PC-9 (cell line): ENCODE measurements at places on chromosomes 4 and X.

- H3K27me3 ChIP-seq, result no peaks in the 10 kb centered on the region
- H3K4me1 ChIP-seq, result no peaks in the 10 kb centered on the region
- no peak for DNase-seq
- no peak overlapping the region for H3K4me3 ChIP-seq
Measured at GRCh38 chr4:140808256-140808655, 52.1 kb upstream of the TBC1D9 start.

DNA sequence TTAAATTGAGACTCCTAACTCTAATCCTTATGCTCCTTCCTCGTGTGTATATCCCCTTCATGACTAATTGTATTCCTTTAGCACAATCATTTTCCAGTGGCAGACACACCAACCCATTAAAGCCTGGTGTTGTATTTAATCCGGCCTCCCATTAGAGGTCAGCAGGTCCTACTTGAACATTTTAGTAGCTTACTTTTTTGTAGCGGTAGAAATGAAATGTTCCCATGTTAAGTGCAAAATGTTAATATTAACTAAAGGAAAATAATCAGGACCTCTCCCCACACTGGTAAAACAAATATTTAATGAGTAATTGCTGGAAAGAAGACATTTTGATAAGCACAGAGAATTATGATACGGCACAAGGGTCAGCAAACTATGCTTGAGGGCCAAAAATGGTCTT lies 3.4 kb downstream of the RAB33B start:
- no peak for DNase-seq
- no peaks in the 10 kb centered on the region for H3K27me3 ChIP-seq
- H3K36me3 ChIP-seq, result no peaks in the 10 kb centered on the region
- peaks cover 38% of the 10 kb centered on the region for H3K4me1 ChIP-seq
- H3K4me3 ChIP-seq, result no peak overlapping the region

GRCh38 chr4:58515226-58515625 lies 1405.0 kb upstream of the IGFBP7 start:
- no peaks in the 10 kb centered on the region for H3K27me3 ChIP-seq
- H3K4me3 ChIP-seq, result no peak overlapping the region
- H3K27ac ChIP-seq, result no peak overlapping the region
- H3K4me1 ChIP-seq, result no peaks in the 10 kb centered on the region
- no peaks in the 10 kb centered on the region for H3K36me3 ChIP-seq

DNA sequence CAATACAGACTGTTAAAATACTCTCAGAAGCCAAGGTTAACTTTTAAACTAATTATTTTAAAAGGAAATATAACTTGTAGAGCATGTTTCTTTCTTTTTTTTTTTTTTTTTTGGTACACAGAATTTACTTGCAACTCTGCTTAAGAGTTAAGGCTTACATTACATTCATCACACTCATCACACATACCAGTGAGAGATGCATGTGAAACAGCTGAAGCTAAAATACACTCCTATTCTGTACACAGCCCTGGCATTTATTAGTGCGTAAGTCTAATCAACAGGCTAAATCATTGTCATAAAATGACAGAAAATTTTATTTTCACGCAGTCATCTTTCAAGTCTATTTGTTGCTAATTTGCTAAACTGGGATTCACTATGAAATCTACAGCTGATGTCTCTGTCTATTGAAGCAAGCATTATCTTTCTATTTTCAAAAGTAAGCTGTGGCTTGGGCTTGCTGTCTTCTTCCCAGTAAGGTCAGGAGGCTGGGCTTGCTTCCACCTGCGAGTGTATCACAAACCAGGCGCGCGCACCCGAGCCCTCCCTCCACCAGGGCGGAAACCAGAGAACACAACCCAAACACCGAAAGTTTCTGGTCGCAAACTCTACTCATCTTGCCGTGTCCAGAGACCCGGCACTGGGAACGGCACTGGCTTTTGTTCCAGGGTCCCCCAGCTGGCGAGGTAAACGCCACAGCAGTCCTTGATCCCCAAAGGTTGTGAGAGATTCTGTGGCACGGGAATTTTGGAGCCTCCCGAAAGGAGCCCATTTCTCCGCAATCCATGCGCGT lies 3.9 kb downstream of the MAML3 start:
- H3K27me3 ChIP-seq, result no peaks in the 10 kb centered on the region
- H3K36me3 ChIP-seq, result no peaks in the 10 kb centered on the region; the same call in 1 of the 2 replicates
- H3K4me1 ChIP-seq, result peaks cover 30% of the 10 kb centered on the region

- no peak overlapping the region for H3K27ac ChIP-seq
- no peaks in the 10 kb centered on the region for H3K4me1 ChIP-seq
- no peaks in the 10 kb centered on the region for H3K27me3 ChIP-seq
- H3K4me3 ChIP-seq, result no peak overlapping the region
Measured at GRCh38 chr4:33306131-33306530, 2586.0 kb downstream of the PCDH7 start.

- H3K27ac ChIP-seq, result no peak overlapping the region
- H3K27me3 ChIP-seq, result no peaks in the 10 kb centered on the region
- no peaks in the 10 kb centered on the region for H3K36me3 ChIP-seq
- H3K4me3 ChIP-seq, result no peak overlapping the region
Measured at GRCh38 chrX:80293354-80293753, 126.9 kb upstream of the TENT5D start.

DNA sequence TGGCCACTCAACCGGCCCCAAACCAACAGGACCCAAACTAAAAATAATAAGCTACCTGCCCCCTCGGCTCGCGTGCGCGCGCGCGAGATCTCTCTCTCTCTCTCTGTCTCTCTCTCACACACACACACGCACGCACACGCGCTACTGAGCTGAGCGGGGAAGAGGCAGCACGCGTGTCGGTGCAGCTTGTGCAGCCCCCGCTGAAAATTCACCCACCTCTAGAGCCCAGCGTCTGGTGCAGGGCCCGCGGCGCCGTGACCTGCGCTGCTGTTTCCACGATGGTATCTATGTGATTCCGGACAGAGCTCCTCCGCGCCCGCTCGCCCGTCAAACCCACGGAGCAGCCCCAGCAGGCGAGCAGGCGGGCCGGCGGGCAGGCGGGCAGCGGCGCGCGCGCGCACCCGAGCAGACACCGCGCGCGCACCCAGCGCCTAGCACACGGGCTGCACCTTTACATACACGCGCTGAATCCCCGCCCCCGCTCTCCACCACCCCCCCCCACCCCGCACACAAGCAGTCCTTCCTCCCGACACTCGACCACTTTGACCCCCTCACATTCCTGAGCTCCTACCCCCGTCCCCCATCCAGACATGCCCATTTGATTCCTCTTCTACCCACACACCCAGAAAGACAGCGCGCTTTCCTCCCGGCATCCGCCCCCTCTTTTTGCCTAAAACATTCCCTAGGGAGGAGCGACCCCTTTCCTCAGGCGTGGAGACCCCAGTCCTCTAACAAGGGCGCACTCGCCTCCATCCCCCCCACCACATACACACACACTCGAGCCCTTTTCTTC lies 1.0 kb downstream of the SLITRK4 start:
- H3K4me1 ChIP-seq, result no peaks in the 10 kb centered on the region
- no peak for DNase-seq
- H3K36me3 ChIP-seq, result no peaks in the 10 kb centered on the region
- no peak overlapping the region for H3K27ac ChIP-seq

- H3K4me1 ChIP-seq, result no peaks in the 10 kb centered on the region
- no peak overlapping the region for H3K27ac ChIP-seq
- DNase-seq, result no peak
- H3K36me3 ChIP-seq, result no peaks in the 10 kb centered on the region
- H3K27me3 ChIP-seq, result no peaks in the 10 kb centered on the region
Measured at GRCh38 chr4:89860971-89861370, 24.0 kb upstream of the SNCA start.
